ENCODE measurements at places on chromosomes 3 and 15.

- no peak for DNase-seq
Observed at GRCh38 chr15:43511012-43511885, 6.2 kb upstream of the MAP1A start.

DNA sequence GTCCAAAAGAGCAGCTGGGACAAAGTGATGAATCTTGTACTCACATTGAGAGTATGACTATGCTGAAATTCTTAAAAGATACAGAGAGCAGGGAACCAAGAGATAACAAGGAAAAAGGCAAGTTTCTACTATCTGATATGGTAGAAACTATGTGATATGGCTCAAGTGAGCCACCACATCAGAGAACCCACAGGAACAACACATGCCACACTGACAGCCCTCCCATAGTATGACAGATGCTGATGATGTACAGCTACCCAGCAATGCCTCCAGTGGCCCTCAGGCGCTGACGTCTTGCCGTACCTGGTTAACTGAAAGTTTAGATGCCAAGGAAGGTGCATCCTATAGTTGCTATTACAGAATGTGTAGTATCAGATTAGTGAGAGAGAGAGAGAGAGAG is 42.4 kb downstream of the CHAC1 start:
- DNase-seq, result no peak

- DNase-seq, result no peak
Observed at GRCh38 chr15:100291106-100291505, 50.7 kb downstream of the ADAMTS17 start.

DNA sequence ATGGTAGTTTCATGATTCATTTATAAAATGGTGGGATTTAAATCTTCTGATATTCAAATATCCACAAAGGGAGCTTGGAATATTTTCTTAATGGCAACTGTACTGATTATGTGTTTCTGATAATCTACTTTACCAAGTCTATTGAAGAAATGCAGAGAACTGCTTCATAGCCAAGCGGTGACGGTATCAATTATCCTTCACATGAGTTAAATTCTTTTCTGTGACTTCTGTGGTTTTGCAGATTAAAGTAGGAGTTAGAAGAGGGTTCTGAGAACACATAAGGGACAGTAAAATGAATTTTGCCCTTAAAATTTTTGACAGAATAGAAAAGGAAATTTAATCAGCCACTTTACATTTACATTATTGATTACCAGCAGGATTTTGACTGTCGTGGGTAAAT is 563.2 kb downstream of the GBE1 start:
- DNase-seq, result no peak

DNA sequence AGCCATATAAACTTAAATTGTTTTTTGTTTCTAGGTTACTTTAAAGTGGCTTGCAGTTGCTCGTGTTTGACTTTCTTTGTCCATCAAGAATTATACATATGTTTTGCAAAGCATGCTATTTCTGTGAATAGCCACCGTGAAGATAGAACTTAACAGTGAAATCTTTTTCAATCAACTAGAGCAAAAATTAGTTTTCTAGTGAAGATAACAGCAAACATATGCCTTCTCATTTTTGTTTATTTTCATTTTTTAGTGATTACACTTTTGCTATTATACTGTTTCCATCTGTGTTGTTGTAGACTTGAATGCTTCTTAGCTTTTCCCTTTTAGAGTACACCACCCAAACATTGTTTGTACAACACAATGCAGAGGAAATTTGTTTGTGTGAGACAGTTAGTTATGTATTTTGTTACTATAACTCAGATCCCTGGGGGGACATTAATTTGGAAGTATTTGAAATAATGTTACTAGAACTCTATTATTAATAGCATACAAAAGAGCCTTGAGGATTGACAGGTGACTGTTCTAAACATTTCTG is 62.8 kb downstream of the CRYBG3 start:
- DNase-seq, result no peak

DNA sequence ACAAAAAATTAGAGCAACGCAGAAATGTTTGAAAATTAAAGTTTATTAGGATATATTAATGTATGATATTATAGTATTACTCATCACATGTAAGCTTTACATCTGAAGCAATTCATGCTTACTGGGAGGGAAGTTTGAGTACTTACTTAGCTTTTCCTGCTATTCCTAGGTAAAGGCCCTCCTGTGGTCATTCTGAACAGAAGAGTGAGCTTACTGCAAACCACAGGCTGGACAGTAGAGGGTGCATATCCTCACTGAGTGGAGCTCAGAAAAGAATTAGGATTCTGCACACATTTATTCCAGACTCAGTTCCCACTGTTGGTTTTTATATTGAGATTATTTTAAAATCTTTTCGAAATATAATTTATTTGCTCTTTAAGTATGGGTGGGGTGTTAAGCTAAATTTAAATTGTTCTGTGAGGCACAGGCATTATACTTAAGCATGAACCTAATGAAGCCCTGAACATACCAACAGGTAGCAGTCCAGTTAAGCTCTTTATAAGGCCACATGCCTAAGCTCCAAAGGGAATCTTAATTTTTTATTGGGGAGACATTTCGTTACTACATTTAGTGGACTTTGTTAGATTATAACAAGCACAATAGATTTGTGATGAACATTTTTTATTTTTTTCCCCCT is 10.2 kb downstream of the MRPS22 start:
- DNase-seq, result no peak

GRCh38 chr3:127365163-127365798 is 77.4 kb upstream of the PRR20G start:
- DNase-seq, result no peak

DNA sequence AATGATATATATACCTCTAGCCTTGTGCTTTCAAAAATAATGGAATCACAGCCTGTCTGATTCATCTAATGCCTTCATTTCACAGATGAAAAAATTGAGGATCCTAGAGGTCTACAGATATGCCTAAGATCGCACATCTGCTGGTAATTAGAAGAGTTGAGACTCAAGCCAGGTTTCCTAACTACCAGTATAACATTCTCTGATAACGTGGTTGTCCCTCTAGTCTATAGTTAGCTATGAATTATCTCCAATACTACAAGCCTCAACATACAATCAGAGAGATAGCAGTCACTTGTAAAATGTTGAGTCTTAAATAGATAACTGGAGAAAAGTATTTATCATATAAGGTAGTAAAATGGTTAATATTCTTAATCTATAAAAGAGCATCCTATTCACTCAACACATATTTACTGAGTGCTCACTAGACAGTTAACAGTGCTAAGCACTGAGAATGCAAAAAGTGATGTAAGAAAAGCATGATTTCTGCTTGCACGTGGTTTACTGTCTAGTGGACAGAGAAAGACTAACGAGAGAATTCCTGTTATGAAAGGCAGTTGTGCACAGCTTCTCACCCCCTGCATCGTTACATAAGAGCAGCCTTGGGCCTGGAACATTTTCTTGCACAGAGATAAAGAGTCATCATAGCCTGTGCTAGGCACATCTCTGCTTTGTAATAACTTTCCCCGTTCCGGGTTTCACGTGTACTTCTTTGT is 4.9 kb upstream of the ENTPD3 start:
- no peak for DNase-seq
